ENCODE measurements at places on chromosomes 16 and 17.
A peak's percentile ranks its signal among the peaks of the same experiment; 100 is the strongest.

DNA sequence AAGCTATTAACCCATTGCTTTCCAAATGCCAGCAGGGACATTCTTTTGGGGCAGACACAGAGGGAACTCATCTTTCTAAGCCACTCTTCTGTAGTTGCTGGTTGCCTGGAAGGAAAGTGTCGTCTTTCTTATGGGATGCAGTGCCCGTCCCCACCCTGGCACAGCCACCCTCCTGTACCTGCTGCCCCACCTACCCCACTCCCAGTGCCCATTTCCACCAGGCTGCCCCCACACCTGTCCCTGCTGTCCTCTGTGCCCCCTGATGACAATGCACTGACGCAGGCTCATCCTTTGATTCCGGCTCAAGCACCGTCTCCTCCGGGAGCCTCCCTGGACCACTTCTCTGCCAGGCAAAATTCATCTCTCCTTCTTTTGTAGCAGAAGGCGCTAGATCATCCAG is 190.4 kb upstream of the CDH5 start:
- no peak for DNase-seq

GRCh38 chr17:69637446-69638156 is 223.1 kb downstream of the MAP2K6 start:
- DNase-seq: no peak

DNA sequence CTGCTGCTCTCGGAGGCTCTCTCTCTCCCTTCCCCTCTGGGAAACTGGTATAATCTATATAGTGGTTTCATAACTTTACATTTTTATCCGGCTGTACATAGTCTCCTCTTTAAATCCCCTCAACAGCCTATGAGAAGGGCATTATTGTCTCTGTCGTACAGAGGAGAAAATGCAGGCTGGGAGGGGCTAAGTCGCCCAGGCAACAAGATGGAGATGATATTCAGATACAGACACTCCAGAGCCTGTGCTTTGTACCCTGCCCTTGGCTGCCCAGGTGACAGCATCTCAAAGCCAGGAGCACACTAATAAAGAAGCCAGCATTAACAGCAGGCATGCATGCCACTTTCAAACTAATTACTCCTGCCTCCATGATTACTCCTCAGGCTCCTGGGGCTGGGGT is 4.7 kb upstream of the EIF1 start:
- no peak for DNase-seq

DNA sequence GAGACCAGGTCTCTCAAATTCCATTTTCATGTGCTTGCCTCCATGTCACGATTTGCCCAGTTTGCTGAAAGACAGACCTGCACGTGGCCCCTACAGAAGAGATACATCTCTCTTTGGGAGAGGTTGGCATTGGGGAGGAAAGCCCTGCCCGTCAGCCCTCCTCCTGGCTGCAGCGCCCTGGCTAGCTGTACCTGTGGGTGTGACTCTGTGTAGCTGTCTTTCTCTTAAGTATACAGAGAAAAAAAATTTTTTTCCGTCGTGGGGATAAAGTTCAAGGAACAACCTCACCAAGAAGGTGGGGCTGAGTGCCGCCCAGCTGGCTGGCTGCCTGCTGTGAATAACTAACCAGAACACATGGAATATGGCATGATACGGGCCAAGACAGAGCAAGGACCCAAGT is 26.5 kb downstream of the TMEM98 start:
- DNase-seq: no peak

DNA sequence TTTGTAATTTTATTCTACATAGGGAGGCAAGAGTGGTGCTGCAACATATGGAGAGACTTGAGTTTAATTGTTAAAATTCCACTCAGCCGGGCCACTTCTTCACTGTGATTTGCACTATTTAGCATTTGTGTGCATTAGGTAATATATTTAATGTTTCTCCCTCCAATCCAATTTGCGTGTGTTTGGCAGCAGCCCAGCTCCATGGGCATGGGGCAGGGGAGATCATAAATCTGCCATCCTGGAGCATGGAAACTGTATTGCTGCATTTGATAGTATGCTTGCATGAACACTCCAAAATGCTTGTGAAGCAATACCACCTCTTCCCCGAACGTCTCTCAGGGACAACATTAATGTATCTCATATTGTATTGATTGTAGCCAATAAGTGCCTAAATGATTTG is 339.1 kb upstream of the RBFOX1 start:
- DNase-seq: no peak

DNA sequence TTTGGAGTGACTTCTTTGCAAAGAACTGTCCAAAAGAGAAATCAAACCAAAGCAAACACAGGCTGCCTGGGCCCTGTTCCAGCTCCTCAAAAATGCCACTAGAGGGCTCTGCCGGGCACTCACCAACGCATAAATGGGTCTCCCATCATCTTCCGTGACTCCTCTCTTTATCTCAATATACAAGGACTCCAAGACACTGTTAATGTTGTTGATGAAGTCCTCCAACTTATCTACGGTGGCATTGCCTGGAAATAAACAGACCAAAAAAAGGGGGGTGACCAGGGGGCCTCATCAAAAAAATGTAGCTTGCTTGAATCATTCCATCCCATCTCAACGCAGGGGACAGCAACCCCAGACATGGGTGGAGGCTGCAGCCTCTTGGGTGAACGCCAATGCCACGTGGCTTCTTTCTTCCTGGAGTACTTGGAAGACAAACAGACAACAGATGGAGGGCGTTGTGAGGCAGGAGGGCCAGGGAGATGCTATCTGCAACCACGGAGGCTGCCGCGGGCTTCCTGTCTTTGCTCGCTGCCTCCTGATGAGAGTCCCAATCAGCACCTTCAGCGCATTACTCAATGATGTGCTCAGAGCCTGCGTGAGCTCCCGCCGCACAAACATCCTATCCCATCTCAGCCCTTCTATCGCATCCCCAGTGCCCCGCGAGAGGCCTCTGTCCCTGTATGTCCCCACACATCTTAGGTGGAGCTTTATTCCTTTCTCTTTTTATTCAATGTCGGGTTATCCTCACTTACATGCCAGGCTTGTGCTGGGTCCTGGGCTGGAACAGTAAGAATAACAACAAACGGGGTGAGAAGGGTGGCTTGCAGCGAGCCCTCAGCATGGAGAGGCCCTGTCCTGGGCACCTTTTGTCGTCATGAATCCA is 32.0 kb downstream of the KDM8 start:
- DNase-seq: peak; percentile 92

GRCh38 chr17:57663326-57664070 is 81.6 kb downstream of the CCDC182 start:
- DNase-seq: no peak

DNA sequence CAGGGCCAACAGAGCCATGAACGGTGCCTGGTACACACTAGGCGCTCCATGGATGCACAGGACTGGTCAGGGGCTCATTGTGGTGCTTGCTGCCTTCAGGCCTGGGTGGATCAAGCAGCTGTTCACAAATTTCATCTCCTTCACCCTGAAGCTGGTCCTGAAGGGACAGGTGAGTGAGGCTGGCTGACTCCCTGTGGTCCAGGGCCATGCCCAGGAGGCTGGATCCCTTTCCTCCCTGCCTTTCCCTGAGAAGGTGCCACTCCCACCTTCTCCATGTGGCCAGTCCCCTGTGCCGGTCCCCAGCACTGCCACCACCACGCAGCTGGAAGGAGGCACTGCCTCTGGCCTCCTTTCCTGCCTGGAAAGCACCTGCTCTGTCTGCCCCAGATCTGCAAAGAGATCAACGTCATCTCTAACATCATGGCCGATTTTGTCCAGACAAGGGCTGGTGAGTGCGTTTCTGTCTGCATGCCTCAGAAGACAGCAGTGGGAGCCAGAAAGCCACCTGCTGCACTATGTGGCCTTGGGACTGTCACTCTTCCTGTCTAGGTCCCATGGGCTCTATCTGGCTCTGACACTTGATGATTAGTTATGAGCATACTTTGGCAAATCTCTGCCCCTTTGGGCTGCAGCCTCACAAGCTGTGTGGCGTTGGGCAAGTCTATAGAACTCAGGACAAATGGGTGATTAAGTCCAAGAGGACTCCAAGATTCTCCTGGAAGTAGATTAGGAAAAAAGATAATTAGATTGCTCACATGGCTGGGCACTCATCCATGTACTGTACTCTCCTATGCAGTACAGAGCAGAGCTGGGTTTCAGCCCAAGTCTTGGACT is 9.4 kb downstream of the CETP start:
- DNase-seq: no peak

GRCh38 chr17:17386094-17386800 is 83.1 kb downstream of the NT5M start:
- DNase-seq: no peak

- DNase-seq: no peak
Observed at GRCh38 chr16:20308801-20309590, 18.3 kb downstream of the GP2 start.

GRCh38 chr17:72591289-72592241 is 470.7 kb downstream of the SOX9 start:
- peak; percentile 33 for DNase-seq

- peak; percentile 78 for DNase-seq
Observed at GRCh38 chr16:24668481-24669061, 60.9 kb upstream of the TNRC6A start.

DNA sequence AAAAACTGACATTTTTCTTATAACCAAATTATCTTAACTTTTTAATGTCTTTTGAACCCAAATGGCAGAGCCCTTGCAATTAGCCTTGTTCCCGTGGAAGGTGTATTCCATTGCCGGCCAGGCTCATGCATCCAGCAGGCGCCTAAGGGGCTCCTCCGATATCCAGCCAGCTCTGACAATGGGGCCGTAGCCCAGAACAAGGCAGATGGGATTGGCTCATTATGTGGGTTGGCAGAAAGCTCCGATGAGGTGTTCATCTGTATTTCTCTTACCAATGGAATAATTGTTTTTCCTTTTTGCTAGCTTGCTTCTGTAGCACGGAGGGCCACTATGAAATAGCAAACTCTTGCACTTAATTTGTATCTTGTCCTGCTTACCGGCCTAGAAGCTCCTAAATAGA is 208.2 kb upstream of the CHMP6 start:
- no peak for DNase-seq

GRCh38 chr16:11010575-11011221 is 66.3 kb downstream of the CLEC16A start:
- no peak for DNase-seq

- no peak for DNase-seq
Observed at GRCh38 chr17:30210366-30210765, 25.1 kb downstream of the SLC6A4 start.

DNA sequence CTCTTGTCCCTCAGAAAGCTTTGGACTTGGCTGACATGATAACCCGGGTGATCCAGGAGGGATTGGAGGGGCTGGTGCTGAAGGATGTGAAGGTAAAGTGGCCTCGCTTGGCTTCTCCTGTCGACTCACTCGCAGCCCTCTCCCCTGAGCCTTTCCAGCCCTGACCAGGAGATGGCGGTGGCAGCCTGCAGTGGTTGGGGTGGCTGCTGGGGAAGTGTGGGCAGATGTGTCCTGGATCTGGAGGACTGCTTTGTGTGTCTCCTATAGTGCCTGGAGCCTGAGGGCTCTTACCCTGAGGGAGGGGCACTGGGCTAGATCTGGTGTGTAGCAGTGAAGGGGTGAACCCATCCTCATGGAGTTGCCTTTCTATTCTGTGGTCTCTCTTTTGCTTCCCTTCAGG is 17.9 kb downstream of the LIG3 start:
- DNase-seq: peak; percentile 90

- peak; percentile 39 for DNase-seq
Observed at GRCh38 chr17:37490638-37491614, 1.2 kb downstream of the DUSP14 start.

DNA sequence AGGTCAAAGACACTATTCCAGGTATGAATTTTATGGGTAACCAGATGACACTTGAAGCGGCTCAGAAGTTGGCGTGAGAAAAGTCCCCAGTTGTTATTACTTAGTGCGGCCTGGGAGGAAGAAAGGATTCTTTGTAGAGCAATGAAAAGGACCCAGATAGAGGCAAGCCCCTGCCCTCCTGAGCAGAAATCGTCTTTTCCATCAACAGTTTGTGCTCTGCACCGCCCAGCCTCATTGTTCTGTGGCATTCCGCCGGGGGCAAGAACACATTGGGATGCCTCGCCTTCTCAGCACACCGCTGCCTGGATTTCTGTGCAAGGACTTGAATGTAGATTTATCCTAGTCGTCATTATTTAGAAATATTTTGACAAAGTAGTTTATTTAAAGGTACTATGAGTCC is 32.7 kb upstream of the CRHR1 start:
- DNase-seq: no peak

DNA sequence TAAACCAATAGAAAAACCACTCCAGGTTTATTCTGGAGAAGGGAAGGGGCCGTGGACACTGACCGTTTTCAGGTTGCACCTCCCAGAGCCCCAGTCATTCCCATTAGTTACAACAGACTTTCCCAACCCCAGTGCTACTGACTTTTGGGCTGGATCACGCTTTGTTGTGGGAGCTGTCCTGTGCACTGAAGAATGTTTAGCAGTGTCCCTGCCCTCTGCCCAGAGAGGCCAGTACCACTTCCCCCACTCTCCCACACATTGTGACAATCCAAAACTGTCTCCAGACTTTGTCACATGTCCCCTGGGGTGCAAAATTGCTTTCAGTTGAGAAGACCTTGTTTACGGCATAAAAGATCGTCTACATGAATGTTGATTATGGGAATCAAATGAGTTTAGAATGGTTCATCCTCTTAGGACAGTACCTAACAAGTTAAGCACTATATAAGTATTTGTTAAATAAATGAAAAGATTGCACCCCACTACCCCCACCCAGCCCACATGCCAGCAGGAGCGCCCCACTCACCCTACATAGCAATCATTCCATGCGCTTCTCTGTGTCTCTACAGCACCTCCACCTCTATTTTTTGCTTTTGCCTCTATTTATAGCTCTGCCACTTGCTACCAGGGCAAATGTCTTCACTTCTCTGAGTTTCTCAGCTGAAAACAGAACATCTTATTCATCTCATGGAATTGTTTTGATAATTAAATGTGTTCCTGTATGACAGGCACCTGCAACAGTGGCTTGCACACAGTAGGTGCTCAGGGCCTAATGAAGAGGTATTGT is 104.9 kb downstream of the AXIN2 start:
- no peak for DNase-seq

GRCh38 chr16:80744856-80745255 is 59.5 kb downstream of the CDYL2 start:
- DNase-seq: peak; percentile 29

DNA sequence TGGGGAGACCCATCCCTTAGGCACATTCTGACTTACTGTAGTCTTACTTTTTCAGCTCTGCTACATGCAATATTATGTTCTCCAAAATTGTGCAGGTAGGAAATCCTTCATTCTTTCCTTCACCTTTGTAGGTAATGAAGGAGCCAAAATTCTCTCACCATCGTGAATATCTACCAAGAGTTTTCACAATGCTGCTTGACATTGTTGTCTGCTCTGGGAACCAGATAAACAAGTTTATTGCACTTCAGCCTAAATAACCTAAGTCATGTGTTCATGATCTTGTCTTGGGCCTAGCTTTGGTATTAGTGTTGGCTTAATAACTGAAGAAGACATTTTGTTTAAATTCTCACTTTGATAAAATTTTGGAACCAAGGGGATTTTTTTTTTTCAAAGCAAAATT is 110.8 kb upstream of the ELAC2 start:
- DNase-seq: no peak

DNA sequence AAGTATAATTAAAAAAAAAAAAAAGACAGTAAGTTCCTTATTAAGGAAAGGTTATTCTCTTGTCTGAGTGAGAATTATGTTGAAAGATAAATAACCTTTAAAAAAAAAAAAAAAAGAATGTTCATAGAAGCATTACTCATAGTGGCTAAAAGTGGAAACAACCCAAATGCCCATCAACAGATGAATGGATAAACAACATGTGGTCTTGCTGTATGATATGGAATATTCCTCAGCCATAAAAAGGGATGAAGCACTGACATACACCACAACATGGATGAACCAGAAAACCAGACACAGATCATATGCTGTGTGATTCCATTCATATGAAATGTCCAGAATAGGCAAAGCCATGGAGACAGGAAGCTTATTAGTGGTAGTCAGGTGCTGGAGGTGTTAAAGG is 9.2 kb upstream of the CCNF start:
- no peak for DNase-seq
